ENCODE measurements at places on chromosomes 7 and 10.

DNA sequence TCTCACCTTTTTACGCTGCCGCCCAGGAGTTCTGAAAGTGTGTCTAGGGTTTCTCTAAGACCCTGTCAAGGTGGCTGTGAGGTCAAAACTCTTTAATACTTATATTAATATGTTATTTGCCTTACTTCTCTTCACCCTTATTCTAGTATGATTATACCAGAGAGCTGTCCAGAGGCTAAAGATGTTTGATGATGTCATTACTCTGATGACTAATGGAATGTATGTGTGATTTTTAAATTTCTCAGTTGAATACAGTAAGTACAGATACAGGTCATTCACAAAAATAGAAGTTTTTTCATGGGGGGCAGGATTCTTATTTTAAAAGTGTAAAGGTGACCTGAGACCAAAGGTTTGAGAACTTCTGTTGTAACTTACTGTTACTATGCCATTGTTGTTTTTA lies 150.6 kb upstream of the FOXP2 start:
- DNase-seq: no peak

DNA sequence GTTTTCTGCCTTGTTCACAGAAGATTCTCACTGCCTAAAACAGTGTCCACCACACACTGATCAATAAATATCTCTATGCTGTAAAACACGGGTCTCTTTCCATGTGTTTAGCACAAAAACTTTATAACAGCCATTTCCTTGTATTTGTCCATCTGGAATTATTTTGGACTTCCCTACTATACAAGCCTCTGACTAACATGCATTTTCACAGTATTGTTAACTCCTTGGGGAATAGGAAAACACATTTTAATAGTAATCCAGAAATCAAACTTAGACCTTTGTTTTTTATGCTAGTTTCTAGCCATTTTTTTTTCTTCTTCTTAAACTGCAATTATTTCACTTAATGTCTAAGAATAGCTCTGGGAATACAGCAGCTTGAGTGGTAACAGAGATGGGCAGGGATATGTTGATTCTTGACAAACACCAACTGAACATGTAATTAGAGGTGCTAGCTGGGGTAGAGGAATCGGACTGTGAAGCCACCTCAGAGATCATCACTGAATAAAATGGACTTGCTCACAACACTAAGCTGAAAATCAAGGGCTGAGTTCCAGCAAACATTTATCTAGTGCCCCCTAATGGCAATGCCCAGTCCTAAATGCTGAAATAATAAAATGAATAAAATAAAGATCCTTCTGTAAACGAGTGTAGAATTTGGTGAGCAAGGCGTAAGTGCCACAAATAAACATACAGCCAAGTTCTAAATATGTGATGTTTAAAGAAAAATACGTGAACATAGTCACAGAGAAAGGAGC lies 593.1 kb downstream of the SORCS1 start:
- peak; percentile 52 for DNase-seq

GRCh38 chr10:97534746-97535367 lies 36.1 kb downstream of the UBTD1 start:
- peak; percentile 80 for DNase-seq

- DNase-seq: no peak
Observed at GRCh38 chr10:72785409-72785808, 93.5 kb downstream of the MCU start.

GRCh38 chr10:104831272-104831671 lies 190.2 kb downstream of the SORCS3 start:
- DNase-seq: no peak

DNA sequence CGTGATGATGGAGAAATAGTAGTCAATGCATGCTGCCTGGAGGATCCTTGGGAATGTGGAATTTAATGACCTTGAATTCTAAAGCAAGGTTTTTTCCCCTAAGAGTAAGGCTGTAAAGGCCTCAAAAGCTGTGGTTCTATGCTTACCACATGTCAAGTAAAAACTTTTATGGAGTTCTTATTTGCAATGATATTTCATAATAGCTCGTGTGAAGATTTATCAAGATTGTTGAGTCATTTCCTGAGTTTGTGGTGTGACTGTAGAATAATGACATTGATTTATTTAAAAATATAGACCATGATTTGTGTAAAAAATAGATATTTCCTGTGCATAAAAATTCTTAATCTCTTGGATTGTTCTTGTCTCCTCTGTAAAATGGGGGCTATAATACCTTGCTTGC lies 67.5 kb upstream of the SORCS1 start:
- DNase-seq: no peak

DNA sequence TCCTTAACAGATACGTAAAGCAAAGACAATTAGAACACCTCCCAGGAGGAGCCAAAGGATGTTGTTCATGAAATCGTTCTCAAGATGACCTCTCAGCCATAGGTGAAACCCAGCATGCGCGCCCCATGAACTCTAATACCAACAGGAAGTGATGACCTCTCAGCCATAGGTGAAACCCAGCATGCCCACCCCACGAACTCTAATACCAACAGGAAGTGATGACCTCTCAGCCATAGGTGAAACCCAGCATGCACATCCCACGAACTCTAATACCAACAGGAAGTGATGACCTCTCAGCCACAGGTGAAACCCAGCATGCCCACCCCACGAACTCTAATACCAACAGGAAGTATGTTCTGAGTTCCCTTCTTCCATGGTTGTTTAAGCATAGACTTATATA lies 205.2 kb upstream of the ADARB2 start:
- no peak for DNase-seq

- no peak for DNase-seq
Observed at GRCh38 chr10:116873134-116873533, 23.8 kb downstream of the ENO4 start.

- no peak for DNase-seq
Observed at GRCh38 chr10:102141583-102142107, 8.8 kb downstream of the PPRC1 start.

- DNase-seq: no peak
Observed at GRCh38 chr10:21524131-21524525, 1.4 kb downstream of the SKIDA1 start.

DNA sequence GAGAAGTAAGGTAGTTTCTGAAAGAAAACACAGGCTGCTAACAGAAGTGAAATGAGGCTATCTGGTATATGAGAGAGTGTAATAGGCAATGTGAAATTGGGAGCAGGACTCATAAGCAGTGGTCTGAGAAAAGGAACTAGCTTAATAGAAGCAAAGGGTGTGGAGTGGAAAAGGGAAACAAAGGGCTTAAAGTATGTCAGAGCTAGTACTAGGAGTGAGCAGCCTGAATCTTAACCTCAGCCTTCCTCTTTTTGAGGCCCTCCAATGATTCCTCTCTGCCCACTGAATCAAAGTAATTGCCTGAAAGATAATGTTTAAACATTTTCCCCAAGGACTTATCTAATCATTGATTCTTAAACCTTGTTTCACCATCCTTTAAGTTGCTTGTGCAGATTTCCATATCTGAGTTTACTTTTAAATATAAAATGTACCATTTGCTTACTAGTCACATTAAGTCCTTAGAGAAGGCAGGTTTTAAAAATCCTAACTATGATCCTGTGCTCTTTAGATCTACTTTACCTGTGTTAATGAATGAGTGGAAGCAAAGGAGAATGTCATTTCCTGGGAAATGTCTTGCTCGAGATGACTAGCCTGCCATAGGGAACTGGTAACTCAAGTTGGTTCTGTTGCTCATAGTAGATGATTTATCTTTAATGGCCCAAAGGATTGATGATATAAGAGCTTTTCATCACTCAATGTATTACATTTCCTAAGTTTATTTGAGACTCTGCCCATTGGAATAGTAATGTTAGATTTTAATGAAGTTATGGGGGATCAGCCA lies 155.0 kb downstream of the SKAP2 start:
- no peak for DNase-seq

DNA sequence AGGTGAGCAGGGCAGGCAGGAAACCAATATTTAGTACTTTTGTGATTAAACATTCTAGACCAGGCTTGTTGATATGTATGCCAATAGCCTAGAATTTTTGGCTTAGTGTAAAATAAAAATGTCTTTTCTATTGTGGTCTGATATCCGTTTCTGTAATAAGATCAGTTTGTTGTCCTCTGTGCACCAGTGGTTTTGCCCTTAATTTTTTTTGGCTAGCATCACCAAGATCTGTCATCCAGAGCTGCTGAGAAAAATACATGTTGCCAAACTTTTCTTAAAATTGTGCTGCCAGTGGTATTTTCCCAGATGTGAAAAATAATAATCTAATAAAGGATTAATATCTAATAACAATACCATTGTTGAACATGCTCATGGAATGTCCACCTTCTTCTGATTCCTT lies 115.6 kb downstream of the TWIST1 start:
- DNase-seq: no peak

DNA sequence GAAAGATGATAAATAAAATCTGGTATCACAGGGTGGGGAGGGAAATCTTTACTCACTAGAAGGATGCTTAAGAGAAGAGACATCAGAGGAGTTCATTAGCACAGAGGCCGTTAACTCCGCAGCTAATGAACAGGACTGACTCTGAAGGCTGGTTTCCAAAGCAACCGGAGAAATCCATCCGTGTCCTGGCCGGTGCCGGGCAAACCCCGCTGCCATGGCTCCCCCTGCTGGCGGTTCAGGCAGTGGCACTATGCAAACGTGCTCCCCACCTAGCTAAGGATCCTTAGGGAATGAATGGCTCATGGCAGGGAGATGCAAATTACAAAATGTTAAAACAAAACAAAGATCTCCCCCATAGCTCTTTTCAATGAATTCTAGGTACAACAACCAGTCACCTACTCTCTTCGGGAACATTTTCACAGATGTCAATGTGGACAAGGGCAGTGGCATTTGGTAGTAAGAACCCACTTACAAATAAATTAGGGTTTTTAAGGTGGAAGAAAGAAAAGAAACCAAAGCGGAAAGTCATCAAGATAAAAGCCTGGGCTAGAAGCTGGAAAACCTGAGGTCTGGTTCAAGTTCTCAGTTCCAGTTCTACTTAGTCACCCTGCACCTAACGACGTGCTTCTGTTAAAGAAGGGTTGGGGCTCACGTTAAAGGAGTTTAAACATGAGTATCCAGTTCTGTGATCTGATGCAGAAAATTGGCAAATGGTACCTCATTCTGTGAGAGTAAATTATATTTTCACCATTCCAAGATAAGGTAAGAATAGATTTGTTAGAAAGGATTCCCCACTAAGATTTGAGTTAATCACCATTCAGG lies 138.2 kb downstream of the SVIL start:
- DNase-seq: peak; percentile 67

- no peak for DNase-seq
Observed at GRCh38 chr7:76142861-76143260, 58.8 kb upstream of the SRRM3 start.

Data from HEK293T (cell line).